Thymus (tissue), 14 donors: ENCODE measurements at places on chromosomes 5 and 9. TPM values are rescaled to one million over a fixed set of nuclear protein-coding genes. Genes with fewer than 3 reads are reported as not detected.
A peak's percentile ranks its signal among the peaks of the same experiment; 100 is the strongest.

The SLIT3 gene
- total RNA-seq: 8.4 TPM

The BHMT2 gene
- 0.05 TPM for total RNA-seq

DNA sequence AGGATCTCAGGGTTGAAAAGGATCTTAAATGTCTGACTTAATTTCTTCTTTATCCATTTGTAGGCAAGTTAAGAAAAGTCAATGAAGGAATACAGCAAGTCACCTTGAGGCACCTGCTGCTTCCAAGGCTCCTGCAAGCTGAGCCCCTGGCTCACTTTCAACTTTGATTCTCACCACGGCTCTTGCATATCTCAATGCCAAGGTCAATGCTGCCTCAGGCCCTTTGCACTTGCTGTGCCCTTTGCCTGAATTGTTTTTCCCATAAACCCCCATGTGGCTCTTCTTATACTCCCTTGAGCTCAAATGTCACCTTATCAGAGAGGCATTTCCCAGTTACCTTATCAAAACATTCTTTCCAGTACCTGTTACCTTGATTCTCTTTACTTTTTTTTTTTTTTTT, 144.3 kb upstream of the RAPGEF1 start:
- peaks cover 4% of the 10 kb centered on the region for H3K36me3 ChIP-seq
- no peak for DNase-seq
- H3K4me3 ChIP-seq: no peak overlapping the region
- no peak overlapping the region for H3K27ac ChIP-seq

- H3K27ac ChIP-seq: no peak overlapping the region
- DNase-seq: no peak
- no peaks in the 10 kb centered on the region for H3K27me3 ChIP-seq
- no peaks in the 10 kb centered on the region for H3K4me1 ChIP-seq
Measured at GRCh38 chr9:119053070-119053469, 316.2 kb downstream of the BRINP1 start.

The ACTBL2 gene
- not detected for total RNA-seq

The NUDT12 gene
- 10.6 TPM for total RNA-seq

The FOXE1 gene
- total RNA-seq: 0.24 TPM

DNA sequence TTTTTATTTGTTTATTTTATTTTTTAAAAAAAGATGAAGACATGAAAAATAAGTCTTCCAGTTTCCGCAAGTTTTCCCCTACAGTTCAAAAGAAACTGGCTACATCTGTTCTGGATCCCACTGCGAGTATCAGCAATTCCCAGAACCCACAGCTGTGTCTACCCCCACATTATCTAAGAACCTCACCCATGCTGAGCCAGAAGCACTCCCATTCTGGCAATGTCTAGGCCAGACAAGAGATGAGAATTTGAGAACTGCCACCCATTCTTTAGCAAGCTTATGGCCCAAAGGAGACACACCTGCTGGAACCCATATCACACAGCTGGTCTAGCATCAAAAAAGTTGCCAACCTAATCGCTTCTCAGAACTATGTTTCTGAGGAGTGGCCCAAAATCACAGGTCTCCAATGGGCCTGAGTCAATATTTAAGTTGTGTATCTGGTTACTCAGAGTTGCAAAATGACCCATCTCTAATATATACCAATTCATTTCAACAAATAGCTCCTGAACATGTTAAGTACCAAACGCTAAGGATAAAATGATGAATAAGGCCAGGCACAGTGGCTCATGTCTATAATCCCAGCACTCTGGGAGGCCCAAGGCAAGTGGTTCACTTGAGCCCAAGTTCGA, 27.1 kb downstream of the MTMR12 start:
- H3K27me3 ChIP-seq: no peaks in the 10 kb centered on the region
- no peaks in the 10 kb centered on the region for H3K4me1 ChIP-seq
- H3K4me3 ChIP-seq: no peak overlapping the region
- no peak overlapping the region for H3K27ac ChIP-seq
- no peak for DNase-seq

DNA sequence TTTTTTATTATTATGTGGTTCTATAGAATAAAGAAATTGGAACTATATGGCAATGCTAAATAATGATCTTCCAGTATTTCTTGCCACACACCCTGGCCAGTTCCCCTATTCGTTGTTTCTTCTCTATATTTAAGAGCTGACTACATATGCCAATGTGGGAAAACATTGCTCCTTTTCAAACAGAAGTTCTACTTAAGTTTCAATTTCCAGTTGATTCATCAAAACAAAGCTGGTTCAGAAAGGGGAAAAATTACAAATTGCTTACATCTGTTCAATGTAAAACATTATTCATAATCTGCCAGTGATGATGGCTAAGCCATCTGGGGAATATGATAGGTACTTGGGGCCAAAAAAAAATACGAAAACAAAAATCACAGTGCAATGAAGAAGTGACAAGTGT, 76.9 kb downstream of the ST8SIA4 start:
- H3K27ac ChIP-seq: no peak overlapping the region
- H3K27me3 ChIP-seq: no peaks in the 10 kb centered on the region
- no peak for DNase-seq
- H3K4me1 ChIP-seq: no peaks in the 10 kb centered on the region

The HCN1 gene
- 0.05 TPM for total RNA-seq

DNA sequence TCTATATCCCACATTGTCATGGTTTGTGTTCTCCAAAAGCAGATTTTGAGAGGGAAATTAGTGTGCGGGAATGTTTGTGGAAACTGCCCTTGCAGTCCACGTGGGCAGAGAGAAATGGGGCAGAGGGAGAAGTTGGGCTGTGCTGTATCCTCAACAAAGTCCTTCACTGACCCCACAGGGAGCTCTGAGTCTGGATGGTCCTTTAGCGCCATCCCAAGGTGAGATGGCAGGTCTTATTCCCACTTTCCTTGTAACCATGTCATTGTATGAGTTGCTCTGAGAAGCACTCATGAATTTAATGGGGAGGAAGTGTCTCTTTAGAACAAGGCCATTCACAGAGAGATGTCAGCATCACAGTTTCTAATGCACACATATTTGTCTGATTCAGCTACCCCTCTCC, 127.1 kb downstream of the ANKRD18B start:
- H3K36me3 ChIP-seq: no peaks in the 10 kb centered on the region

GRCh38 chr5:147901599-147902039, 4.7 kb downstream of the C5orf46 start:
- DNase-seq: no peak
- no peak overlapping the region for H3K27ac ChIP-seq
- no peaks in the 10 kb centered on the region for H3K4me1 ChIP-seq

DNA sequence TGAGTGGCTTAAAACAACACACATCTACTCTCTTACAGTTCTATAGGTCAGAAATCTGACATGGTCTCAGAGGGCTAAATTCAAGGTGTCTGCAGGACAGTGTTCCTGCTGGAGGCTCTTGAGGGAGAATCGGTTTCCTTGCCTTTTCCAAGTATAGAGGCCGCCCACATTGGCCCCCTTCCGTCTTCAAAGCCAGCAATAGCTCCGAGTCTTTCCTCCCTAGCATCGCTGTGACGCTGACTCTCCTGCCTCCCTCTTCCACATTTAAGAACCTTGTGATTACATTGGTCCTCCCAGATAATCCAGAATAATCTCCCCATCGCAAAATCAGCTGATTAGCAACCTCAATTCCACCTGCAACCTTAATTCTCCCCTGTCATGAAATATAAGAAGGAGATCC, 81.3 kb upstream of the IER5L start:
- H3K4me3 ChIP-seq: no peak overlapping the region
- H3K36me3 ChIP-seq: no peaks in the 10 kb centered on the region
- H3K27me3 ChIP-seq: peaks cover 54% of the 10 kb centered on the region
- H3K27ac ChIP-seq: no peak overlapping the region
- DNase-seq: no peak

- H3K27ac ChIP-seq: peak overlapping the region; percentile 28
- H3K36me3 ChIP-seq: no peaks in the 10 kb centered on the region
- peaks cover 4% of the 10 kb centered on the region for H3K4me1 ChIP-seq
Measured at GRCh38 chr9:82996941-82997340, 66.0 kb downstream of the RASEF start.

DNA sequence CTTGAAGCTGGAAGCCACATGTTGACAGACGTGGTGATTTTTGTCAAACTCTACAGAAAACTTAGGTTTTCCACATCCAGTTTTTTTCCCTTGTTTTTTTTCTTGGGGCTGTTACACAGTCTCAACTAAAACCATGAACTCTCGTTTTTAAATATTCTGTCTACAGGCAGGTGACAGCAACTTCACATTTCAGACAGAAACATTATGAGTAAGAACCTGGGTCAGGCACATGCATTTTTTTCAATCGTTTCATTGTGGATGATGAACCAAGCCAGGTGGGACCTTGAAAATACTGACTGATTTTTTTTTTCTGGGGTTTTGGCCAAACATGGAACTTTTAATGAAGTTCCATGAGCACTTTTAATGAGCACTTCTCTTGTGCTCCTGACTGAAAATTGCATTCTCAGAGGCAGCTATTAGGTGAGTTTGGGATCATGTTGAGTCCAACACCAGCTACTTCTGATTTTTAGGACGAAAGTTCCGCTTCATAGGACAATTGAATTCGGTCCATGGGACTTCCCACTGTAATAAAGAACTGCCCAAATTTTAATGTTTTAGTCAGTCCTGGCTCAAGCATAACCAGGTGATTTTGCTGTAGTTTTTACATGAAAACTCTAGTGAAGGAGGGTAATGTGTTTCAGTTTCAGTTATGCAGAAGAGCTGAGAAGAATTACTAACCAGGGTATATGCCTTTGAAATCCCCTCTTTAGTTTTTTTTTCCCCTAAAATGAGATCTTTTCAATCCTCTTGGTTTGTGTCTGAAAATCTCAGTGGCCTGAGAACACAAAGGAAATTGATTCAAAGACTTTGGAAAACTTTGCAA, 93.2 kb upstream of the ADAMTS16 start:
- no peaks in the 10 kb centered on the region for H3K4me1 ChIP-seq
- no peak overlapping the region for H3K4me3 ChIP-seq
- no peaks in the 10 kb centered on the region for H3K36me3 ChIP-seq
- DNase-seq: no peak

The IL33 gene
- 9.3 TPM for total RNA-seq

DNA sequence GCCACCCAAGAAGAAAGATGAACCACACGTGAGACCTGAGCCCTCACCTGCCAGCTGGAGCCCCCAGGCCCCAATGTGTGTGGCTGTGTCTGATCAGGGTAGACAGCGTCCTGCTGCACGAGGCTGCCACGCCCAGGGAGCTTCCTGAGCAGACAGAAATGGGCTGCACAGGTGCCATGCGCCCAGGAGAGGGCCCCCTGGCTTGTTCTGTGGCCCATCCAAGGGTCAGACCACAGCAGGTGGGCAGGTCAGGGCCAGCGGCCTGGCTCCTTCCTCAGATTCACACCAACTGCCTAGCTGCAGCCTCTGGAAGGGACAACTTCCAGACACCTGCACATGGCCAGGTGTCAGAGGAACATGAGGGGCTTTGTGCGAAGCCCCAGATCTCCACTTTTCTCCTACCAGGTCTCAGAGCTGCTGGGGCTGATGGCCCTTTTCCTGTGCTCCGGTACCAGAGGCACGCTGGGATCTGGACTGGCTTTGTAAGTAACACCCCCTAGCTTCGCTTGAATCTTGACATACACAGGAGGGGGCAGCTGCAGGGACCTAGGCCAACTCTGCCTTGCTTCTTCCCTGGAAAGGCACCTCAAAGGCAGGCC, 10.8 kb downstream of the SARDH start:
- no peak overlapping the region for H3K4me3 ChIP-seq
- no peak for DNase-seq
- peaks cover 16% of the 10 kb centered on the region for H3K4me1 ChIP-seq
- H3K36me3 ChIP-seq: no peaks in the 10 kb centered on the region
- H3K27ac ChIP-seq: no peak overlapping the region
- peaks cover 22% of the 10 kb centered on the region for H3K27me3 ChIP-seq

DNA sequence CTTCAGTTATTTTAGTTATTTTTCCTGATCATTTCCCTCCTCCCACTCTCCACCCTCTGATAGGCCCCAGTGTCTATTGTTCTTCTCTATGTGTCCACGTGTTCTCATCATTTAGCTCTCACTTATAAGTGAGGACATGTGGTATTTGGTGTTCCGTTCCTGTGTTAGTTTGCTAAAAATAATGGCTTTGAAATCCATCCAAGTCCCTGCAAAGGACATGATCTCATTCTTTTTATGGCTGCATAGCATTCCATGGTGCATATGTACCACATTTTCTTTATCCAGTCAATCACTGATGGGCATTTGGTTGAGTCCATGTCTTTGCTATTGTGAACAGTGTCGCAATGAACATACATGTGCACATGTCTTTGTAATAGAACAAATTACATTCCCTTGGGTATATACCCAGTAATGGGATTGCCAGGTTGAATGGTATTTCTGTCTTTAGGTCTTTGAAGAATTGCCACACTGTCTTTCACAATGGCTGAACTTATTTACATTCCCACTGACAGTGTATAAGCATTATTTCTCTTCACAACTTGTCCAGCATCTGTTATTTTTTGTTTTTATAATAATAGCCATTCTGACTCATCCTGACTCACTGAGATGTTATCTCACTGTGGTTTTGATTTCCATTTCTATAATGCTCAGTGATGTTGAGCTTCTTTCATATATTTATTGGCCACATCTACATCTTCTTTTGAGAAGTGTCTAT, 17.2 kb upstream of the DIRAS2 start:
- H3K4me1 ChIP-seq: no peaks in the 10 kb centered on the region
- no peaks in the 10 kb centered on the region for H3K27me3 ChIP-seq
- DNase-seq: no peak
- no peak overlapping the region for H3K27ac ChIP-seq

DNA sequence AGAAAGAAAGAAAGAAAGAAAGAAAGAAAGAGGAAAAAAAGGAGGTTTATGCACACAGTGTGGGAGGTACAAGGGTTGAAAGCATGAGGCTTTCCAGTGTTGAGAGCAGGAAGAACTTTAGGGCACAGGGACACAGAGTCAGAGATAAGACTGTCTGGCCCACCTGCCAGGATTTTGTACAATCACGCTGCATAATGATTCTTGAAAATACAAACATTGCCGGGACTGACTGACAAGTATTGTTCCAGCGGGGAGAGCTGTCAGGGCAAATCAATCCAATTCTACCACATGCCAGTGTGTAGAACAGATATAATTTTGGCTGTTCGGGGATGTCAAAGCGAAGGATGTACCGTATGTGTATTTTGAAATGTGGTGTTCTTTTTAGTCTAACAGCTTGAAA, 254.7 kb downstream of the NTRK2 start:
- no peaks in the 10 kb centered on the region for H3K4me1 ChIP-seq
- no peak overlapping the region for H3K27ac ChIP-seq
- H3K27me3 ChIP-seq: no peaks in the 10 kb centered on the region
- H3K36me3 ChIP-seq: no peaks in the 10 kb centered on the region
- DNase-seq: no peak

DNA sequence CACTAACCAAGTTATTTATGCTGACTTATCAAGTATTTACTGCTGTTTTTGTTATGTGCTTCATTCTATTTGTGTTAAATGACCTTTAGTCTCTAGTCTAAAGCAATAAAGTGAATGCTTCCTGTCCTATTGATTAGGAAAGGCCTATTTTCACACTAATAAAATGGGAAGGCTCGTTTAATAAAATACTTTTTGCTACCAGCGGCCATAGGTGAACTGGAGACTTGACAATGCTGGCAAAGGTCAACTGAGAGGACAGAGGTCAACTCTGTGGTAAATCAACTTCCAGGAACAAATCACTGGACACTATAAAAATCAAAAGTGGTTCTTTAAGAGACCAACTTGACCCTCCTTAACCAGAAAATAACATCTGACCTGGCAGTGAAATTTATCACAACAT, 634.3 kb downstream of the ISL1 start:
- H3K36me3 ChIP-seq: no peaks in the 10 kb centered on the region
- no peaks in the 10 kb centered on the region for H3K4me1 ChIP-seq
- H3K27ac ChIP-seq: no peak overlapping the region
- no peak for DNase-seq
- H3K4me3 ChIP-seq: no peak overlapping the region

The GFI1B gene
- total RNA-seq: 0.61 TPM

GRCh38 chr9:70701163-70701562, 286.7 kb upstream of the KLF9 start:
- no peak for DNase-seq
- no peaks in the 10 kb centered on the region for H3K27me3 ChIP-seq
- H3K4me1 ChIP-seq: no peaks in the 10 kb centered on the region
- no peak overlapping the region for H3K4me3 ChIP-seq
